ENCODE measurements at places on chromosomes 3 and 15. TPM values are rescaled to one million over a fixed set of nuclear protein-coding genes. Genes with fewer than 3 reads are reported as not detected.

DNA sequence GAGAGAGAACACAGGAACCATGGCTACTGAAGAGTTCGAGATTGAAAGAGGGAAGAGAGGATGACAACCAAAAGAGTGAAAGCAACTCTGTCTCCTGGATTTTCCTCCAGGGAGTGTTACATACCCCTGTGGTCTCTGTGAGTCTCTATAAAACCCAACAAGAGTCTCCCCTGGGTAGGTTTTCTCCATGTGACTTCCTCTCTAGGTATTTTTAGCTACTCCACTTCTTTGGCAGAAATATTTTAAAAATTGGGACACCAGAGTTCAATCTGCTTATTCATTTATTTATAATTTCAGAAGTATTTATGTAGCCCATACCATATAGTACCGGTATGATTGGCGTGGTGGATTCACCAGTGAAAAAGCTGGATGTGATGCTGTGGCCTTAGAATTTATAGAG lies 671.7 kb upstream of the NR2F2 start:
- DNase-seq, result no peak

DNA sequence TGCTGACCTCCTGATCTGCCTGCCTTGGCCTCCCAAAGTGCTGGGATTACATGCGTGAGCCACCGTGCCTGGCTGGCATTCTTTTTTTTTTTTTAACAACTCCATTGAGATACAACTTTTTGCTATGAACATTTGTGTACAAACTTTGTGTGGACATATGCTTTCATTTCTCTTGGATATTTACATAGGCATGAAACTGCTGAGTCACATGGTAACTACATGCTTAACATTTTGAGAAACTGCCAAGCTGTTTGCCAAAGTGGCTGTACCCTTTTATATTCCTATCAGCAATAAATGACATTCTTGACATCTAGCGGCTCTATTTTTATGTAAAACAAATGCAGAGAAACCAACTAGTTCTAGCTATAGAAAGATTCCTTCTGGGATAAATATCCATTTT lies 8.7 kb upstream of the YEATS2 start:
- DNase-seq, result peak; percentile 27

- DNase-seq, result no peak
Measured at GRCh38 chr15:79093352-79093935, 2.9 kb upstream of the RASGRF1 start.

DNA sequence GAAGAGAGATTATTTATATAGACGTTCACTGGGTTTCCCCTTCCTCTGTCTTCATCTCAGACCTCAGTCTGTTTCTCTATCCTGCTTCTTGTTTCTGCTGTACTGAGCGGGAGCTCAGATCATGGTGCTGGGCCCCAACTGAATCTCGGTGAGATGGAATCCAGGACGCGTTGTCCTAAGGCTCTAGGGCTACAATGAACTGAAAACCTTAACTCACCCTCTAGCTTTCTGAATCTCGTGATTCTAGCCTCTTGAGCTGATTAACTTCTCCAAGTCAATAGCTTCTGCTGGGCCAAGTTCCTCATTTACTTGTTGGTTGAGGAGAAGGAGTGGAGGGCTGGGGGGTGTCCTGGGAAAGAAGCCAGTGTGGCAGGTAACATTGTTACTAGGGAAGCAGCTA lies 32.7 kb upstream of the MAP3K13 start:
- no peak for DNase-seq

DNA sequence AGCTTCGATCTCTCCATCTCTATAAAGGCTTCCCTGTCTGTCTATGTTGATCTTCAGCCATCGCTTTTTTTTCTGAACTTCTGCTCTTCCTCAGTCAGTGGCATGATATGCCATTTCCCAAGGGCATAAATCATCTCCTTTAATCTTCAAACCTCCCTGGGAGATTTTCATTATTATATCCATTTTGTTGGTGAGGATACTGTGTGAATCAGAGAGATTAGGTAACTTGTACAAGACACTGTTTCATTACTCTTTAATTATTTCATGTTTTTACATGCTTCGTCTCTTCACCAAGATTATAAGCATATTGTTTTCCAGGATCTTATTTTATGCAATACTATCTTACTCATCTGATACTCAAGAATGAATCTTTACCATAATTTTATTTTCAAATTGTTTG lies 124.8 kb upstream of the ATP11B start:
- DNase-seq, result no peak

DNA sequence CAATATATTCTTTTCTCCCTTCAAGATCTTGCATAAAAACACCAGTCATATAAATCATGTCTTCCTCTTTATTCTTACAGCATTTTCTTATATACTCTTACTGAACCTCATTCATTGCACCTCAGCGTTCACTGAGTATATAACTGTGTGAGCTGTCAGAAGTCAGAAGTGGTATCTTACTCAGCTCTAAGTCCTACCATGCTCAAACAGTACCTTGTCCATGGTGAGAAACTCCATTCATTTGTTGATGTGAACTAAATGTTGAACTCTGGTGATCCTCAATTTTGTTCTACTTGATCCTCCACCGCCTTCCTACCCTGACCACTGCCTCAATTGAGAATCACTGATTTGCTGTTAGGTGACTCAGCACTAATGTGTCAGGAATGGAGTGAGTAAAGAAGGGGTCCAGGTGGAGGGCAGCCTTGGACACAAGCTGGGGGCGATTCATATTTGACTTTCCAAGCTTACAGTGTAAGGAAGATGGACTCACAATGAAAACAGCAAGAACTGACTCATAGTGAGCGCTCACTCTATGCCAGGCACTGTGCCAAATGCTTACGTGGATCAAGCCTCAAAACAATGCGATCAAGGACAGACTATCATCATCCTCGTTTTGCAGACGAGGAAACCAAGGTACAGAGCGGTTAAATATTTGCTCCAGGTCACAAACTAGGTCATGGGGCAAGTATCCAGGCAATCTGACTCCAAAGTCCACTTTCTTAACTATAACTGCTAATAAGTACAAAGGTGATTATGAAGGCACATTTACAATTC lies 13.5 kb upstream of the ZFYVE19 start:
- DNase-seq, result peak; percentile 75

GRCh38 chr3:127851899-127852298 lies 29.6 kb upstream of the MGLL start:
- DNase-seq, result no peak

GRCh38 chr3:171186383-171186782 lies 159.9 kb upstream of the SLC2A2 start:
- no peak for DNase-seq

DNA sequence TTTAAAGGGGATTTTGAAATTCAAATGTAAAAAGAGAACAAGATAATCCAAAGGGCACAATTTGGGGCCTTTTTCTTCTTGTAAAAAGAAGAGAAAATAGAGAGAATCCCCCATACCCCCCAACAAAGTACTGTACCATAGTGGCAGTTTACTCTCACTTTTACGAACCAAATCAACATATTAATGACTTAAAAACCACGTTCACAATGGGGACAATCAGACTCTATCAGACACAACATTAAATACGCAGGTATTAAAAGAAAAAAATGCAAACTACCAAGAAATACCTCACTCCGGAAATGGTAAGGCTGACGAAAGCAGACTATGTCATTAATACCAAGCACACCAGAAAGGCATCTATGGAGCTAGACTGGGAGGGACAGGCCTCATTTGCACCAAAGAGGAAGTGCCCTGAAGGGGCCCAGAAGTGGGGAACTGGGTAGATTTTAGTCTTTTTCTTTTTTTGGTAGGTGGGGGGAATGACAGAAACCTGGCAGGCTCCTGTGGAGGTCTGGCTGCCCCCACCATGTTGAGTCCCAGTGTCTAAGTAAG lies 134.3 kb downstream of the TIGIT start:
- no peak for DNase-seq

- DNase-seq, result no peak
Measured at GRCh38 chr3:126353694-126354321, 3.4 kb downstream of the KLF15 start.

DNA sequence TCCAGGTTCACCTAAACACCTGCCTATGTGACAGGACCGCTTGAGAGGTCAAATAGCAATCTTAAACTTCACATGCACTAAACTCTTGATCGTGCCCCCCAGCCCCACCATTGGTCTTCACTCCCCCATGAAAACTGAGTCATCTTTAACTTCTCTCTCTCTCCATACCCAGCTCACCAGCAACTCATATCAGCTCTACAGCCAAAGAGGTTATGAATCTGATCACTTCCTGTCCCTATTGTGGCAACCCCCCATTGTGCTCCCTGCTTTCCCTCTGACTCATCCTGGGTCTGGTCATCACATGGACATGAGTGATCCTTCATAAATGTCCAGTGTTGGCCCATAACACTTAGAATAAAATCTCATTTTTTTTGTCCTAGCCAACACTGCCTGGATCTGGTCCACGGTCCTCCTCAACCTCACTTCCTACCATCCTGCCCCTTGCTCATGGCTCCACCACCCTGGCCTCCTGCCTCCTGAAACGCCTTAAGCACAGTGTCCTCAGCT lies 103.4 kb upstream of the HACD2 start:
- peak; percentile 44 for DNase-seq

DNA sequence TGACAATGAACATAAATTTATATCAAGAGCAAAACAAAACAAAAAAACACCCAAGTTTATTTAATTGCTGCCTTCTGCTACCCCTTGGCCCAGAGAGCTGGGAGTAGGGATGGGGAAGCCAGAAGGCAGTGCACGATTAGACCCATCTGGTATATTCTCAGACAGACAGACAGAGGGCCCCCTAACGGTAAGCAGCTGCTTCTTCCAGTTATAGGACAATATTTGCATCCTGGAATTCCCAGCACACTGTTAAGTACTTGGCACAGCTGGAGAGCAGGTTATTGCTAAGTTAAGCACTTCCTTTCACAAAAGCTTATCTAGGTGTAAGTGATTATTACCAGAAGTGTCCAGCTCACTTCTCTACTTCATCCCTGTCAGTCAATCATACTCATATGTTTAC lies 39.3 kb downstream of the C2CD4B start:
- DNase-seq, result peak; percentile 69

- no peak for DNase-seq
Measured at GRCh38 chr15:64847016-64847415, 5.3 kb downstream of the PLEKHO2 start.

FAM174B gene
- total RNA-seq, result 0.14 TPM

GNAI2 gene
- total RNA-seq, result 127 TPM

WDR73 gene
- 27.1 TPM for total RNA-seq

KY gene
- total RNA-seq, result not detected

GPR171 gene
- total RNA-seq, result not detected

DCLK3 gene
- not detected for total RNA-seq

IRAK2 gene
- 1.1 TPM for total RNA-seq
